Progenitor cell of endocrine pancreas (in vitro differentiated cells): ENCODE measurements at places on chromosomes 16 and 17. TPM values are rescaled to one million over a fixed set of nuclear protein-coding genes. Genes with fewer than 3 reads are reported as not detected.

- DNase-seq: no peak
Measured at GRCh38 chr16:14409563-14409962, 220.5 kb downstream of the PARN start.

EFNB3 gene
- total RNA-seq: 32.3 and 34.5 TPM in 2 replicates

DNA sequence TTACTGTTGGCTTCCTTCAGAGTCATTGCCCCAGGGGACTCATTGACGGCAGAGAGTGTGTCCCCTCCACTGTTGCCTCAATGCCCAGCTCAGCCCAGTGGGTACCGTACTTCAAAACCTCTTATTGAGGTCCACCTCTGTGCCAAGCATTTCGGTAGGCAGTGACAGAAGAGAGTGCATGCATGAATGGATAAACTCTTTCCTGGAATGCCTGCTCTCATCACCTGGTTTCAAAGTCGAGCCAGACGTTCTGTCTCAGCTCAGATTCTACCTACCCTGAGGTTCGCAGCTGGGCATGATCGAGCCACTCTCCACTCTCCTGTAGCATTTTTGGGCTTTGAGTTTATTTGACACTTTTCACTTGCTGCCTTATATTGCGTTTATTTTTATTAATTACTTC lies 647.0 kb downstream of the MAF start:
- DNase-seq: no peak

ABCA8 gene
- 0.31 and 0.44 TPM in 2 replicates for total RNA-seq

- no peak for DNase-seq
Measured at GRCh38 chr16:15427648-15428239, 6.6 kb upstream of the BMERB1 start.

GRCh38 chr17:19799796-19800195 lies 51.7 kb upstream of the ALDH3A1 start:
- DNase-seq: no peak

DNA sequence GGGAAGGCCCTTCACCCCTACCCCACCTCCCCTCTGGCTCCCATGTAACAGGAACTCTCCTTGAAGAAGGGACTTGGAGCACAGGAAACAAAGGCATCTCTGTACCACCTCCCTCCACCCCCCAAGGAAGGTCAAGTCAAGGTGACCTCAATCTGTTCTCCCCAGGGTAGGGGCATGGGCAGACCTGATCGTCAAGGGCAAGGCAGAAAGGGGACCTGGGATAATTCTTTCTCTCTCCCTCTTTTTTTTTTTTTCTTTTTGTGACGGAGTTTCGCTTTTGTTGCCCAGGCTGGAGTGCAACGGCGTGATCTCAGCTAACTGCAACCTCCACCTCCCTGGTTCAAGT lies 4.3 kb upstream of the STAT5A start:
- DNase-seq: no peak

NAGS gene
- 0.69 and 0.89 TPM in 2 replicates for total RNA-seq

GRCh38 chr17:61259360-61259759 lies 140.3 kb upstream of the TBX2 start:
- no peak for DNase-seq

GRCh38 chr16:80113873-80114574 lies 426.8 kb upstream of the DYNLRB2 start:
- no peak for DNase-seq

DNA sequence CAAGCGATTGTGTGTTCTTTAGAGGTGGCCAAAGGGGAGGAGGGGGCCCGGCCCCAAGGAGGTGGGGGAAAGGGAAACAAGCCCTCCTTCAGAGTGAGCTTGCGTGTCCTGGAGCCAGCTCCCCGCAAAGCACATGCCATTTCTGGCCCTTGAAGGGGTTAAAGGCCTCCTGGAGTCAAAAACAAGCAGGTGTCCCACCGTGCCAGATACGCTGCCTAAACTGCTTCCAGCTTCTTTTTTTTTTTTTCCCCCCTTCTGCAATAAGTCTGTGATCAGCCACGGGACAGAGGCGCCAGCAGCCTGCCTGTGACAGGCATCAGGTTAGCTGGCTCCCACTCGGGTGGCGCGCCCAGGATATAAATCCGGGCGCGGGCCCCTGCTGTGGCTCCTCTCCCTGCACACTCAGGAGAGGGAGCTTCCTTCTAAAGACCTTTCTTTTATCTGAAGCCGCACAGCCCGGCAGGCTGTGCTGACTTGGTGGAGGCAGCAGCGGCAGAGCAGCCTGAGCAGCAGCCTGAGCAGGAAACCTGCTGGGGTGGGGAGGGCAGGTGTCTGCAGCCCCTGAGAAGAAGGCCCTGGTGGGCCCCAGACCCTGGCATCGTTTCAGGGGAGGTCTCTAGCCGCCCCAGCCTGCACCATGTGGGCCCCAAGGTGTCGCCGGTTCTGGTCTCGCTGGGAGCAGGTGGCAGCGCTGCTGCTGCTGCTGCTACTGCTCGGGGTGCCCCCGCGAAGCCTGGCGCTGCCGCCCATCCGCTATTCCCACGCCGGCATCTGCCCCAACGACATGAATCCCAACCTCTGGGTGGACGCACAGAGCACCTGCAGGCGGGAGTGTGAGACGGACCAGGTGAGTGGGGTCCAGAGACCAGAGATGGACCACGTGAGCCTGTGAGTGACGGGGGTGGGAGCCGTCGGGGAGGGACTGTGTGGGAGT lies at the start of gene WFIKKN2:
Gene WFIKKN2 (plus strand): TSS at position 286 of the 934 bp plus-strand sequence. CDS start 352 bp downstream, at position 638.
- DNase-seq: no peak

DNA sequence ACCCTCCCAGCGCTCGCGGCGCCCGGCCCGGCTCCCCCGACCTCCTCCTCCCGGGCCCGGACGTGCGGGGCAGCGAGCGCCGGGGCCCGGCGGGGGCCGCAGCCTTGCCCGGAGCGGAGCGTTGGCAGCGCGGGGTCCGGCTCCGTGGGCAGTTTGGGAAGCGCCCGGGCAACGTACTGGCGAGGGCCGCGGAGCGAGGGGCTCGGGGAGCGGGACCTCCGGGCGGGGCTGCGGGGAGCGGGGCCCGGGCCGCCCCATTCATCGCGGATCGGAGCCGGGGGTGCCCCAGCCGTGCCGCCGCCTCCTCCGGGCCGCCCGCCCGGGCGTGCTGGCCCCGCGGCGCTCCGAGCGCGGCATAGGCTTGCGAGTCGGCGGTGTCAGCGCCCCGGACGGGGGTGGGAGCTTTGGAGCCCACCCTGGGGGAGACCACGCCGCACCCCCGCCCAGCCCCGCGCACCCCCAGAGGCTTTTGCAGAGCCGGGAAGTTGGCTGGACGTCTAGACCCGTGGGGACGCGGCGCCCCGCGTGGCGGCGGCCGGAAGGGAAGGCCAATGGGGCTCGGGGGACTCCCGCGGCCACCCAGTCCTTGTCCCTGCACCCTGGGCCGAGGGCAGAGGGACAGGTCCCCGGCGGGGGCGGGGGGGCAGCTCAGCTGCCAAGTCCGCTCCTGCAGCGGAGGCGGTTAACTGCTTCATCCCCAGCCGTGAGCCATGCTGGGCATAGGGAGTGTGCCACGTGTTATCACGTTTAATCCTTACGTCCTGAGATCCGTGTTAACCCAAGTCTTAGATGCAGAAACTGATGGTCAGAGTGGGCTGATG lies 852 bp downstream of the ZNF469 start:
- DNase-seq: peak; percentile 38

GRCh38 chr17:36674278-36674650 lies 72.9 kb downstream of the MRM1 start:
- DNase-seq: no peak

NPIPB4 gene
- 149 and 177 TPM in 2 replicates for total RNA-seq

TRPV2 gene
- total RNA-seq: 1.3 and 2.1 TPM in 2 replicates

GSG1L gene
- total RNA-seq: 0.17 and 0.27 TPM in 2 replicates

DPEP2 gene
- not detected in 2 replicates for total RNA-seq

GRCh38 chr17:78959803-78960202 lies 19.9 kb downstream of the LGALS3BP start:
- DNase-seq: no peak

GRCh38 chr16:74760007-74760767 lies 14.4 kb downstream of the FA2H start:
- DNase-seq: no peak

WFDC1 gene
- 0.09 and 0.24 TPM in 2 replicates for total RNA-seq

DNA sequence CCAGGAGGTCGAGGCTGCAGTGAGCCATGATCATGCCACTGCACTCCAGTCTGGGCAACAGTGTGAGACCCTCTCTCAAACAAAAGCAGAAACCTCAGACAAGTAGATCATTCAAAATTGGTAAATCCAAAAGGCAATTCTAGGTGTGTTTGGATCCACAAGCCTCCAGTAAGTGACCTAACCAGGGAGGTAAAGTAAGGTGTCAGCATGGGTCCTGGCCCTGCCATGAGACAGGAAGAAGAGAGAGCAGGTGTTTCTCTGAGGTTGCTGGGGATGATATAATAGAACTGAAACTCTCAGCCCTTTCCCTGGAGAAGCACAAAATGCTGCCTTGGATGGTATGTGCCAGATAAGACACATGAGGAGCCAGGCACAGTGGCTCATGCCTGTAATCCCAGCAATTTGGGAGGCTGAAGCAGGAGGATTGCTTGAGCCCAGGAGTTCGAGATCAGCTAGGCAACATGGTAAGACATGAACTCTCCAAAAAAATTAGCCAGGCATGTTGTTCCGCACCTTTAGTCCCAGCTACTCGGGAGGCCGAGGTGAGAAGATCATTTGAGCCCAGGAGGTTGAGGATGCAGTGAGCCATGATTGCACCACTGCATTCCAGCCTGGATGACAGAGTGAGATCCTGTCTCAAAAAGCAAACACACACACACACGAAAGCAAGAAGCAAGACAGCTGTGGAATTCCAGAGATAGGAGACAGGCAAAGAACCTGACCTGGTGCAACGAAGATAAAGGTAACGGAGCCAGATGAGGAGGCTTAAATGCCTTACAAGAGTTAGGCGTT lies 6.5 kb downstream of the TM4SF5 start:
- DNase-seq: no peak

DNA sequence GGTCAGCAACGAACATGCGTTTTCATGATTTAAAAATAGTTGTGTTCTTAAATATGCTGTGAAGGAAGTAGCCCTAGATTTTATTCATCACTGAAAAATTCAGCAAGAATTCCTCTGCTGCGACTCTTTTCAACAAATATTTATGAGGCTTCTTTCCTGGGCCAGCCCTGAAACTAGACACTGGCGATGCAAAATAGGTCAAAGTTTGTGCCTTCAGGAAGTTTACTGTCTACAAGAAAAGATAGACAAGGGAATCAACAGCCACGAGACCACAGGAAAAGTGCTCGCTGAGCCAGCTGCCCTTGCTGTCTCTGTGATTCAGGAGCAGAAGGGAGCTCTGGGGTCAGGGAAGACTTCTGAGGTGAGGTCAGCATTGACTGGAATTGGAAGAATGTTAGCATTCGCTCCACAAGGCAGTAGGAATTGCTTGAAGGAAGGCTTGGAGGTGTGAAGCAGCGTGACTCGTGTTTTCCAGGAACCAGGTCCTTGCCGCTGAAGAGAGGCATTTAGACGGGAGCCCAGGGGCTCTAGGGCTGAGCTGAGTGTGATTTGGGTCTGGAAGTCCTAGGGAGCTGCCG lies 1.9 kb upstream of the RPL26 start:
- no peak for DNase-seq

GRCh38 chr16:1743376-1744337 lies 27.7 kb downstream of the NME3 start:
- no peak for DNase-seq

GRCh38 chr16:74700116-74700437 lies 585 bp downstream of the MLKL start:
- no peak for DNase-seq

DNA sequence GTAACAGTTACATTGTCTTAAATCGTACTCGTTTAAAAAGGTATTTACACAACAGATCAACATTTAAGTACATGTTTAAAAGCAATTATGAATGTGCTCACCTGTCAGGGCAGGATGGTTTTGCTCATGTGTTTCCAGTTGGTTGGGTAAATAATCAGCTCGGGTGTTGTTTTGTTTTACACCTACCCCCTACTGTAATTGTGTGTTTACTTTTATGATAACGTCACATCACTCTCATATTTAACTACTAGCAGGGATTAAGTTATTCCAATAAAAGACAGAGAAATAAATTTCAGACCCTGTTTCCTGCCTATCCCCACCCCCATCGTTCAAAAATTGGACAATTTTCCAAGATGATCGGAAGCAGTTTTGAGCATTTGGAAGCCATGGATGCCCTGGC lies 390.2 kb downstream of the SEC14L1 start:
- DNase-seq: no peak

DNA sequence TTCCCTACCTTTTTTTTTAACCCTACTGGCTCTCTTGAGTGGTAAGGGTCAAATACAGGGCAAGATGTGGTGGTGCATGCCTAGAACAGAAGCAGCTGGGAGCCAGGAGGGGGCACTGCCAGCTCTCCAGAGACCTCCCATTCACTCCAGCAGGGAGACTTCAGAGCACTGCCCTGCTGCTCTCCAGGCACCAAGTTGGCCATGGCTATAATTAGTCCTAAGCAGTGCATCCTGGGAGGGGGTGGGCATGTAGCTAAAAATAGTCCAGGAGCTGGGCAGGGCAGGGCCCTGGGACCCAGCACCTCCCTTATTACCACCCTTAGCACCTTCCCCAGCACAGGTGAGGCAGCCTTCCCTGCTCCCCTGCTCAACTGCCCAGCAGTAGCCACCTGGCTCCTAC lies 3.5 kb downstream of the CORO6 start:
- no peak for DNase-seq

GRCh38 chr16:54212893-54213292 lies 73.7 kb downstream of the IRX3 start:
- DNase-seq: no peak

NLRC3 gene
- 0.14 and 0.38 TPM in 2 replicates for total RNA-seq

- DNase-seq: no peak
Measured at GRCh38 chr17:4986403-4986802, 1.1 kb downstream of the CAMTA2 start.

GRCh38 chr16:65200156-65200773 lies 78.4 kb upstream of the CDH11 start:
- no peak for DNase-seq
